ENCODE measurements at places on chromosomes 1 and 21. TPM values are rescaled to one million over a fixed set of nuclear protein-coding genes. Genes with fewer than 3 reads are reported as not detected.
A peak's percentile ranks its signal among the peaks of the same experiment; 100 is the strongest.

G0S2 gene
- total RNA-seq, result 11.0 TPM

CD34 gene
- 31.2 TPM for total RNA-seq

SLAMF9 gene
- not detected for total RNA-seq

- peak; percentile 51 for DNase-seq
Observed at GRCh38 chr1:215146240-215146975, 63.9 kb downstream of the KCNK2 start.

- DNase-seq, result no peak
Observed at GRCh38 chr1:68229650-68230483, 2.5 kb downstream of the WLS start.

DNA sequence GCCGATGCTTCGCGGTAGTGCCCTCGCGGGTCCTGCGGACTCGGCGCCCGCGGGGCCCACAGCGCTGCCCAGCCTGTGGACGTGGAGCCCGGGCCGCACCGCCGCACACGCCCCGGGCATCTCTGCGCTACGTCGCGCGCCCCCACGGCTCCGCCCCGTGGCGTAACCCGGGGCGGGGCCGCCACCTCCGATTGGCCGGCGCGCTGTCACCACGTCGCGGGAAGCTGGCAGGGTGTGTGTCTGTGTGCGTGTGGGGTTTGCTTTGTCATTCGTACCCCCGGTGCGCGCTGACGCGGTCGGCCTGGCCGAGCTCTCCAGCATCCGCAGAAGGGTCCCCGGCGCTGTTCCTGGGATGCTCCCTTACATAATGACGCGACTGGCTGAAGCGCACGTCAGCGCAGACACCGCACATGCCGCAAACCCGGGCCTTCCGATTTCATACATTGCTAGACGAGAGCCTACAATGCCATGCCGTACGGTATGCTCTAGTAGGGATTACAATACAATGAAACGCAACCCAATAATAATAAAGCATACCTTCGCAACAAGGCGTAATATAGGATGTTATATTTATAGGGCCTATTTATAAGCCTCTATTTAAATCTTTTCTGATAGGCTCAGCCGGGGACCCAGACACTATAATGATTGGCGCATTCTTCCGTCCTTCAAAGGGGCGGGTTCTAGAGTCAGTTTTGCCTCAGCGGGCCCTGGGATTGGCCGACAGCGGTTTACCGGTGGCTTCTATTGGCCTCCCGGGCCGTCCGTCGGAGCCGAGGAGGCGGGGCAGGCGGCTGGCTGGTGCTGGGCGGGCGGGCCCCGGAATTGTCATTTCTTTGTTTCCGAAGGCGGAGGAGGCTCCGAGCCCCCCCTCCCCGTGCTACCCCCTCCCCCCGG is at the start of gene MACO1:
TSS of gene MACO1 (plus strand) at position 825 of the 894 bp plus-strand sequence. CDS start 202 bp downstream, outside the sequence.
- peak; percentile 98 for DNase-seq

- DNase-seq, result peak; percentile 46
Observed at GRCh38 chr1:206736878-206737728, 33.5 kb upstream of the IL19 start.

GRCh38 chr1:53556657-53557227 is 97.5 kb downstream of the DMRTB1 start:
- no peak for DNase-seq

DNA sequence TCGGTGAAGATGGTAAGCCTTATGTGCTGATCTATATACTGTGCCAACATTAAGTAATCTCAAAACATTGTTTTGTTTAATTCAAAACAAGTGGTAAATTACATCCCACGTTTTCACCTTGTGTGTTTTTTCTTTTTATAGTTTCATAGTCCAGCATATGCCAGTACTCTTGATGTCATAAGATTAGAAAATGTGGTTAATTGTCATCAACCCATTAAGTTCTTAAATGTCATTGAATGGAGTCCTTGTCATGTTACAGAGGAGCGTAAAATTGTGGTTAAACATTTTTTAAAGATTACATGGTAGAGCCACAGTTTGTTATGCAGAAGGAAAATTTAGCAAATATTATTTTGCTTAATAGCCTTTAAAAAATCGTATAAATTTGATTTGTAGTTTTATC is 93.1 kb downstream of the FNBP1L start:
- DNase-seq, result no peak

- DNase-seq, result peak; percentile 69
Observed at GRCh38 chr1:150235294-150235851, 539 bp downstream of the ANP32E start.

DNA sequence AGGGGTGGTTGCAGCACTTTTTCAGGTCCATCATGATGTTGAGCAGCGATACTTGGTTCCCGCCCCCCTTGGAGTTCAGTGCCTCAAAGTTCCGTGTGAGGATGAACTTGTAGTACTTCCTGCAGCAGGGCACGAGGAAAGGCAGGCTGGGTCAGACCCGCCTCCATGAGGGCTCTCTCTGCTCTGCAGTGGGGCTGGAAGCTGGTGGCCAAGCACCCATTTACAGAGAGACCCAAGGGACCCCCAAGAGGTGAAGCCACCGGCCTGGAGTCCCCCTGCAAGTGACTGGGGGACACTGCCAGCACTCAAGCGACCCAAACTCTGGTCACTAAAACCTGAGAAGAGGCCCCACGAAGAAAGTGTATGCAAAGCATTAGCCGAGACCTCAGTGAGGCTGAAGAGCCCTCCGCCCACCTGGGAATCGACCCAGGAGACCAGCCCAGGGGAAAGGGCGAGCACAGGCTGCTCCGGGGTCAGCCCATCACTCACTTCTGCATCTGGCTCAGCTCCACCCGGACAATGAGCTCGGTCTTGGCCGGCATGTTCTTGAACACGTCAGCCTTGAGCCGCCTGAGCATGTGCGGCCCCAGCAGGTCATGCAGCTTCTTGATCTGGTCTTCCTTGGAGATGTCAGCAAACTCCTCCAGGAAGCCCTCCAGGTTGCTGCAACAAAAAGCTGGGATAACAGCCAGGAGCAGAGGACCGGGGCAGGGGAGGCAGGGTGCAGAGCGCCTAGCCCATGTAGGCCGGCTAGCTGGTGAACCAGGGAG is 45.2 kb downstream of the CHD5 start:
- no peak for DNase-seq

- DNase-seq, result peak; percentile 70
Observed at GRCh38 chr1:94096797-94097549, 24.0 kb downstream of the ABCA4 start.

Data from stomach (tissue), 19 donors.